ENCODE measurements at places on chromosomes 1 and 21.

DNA sequence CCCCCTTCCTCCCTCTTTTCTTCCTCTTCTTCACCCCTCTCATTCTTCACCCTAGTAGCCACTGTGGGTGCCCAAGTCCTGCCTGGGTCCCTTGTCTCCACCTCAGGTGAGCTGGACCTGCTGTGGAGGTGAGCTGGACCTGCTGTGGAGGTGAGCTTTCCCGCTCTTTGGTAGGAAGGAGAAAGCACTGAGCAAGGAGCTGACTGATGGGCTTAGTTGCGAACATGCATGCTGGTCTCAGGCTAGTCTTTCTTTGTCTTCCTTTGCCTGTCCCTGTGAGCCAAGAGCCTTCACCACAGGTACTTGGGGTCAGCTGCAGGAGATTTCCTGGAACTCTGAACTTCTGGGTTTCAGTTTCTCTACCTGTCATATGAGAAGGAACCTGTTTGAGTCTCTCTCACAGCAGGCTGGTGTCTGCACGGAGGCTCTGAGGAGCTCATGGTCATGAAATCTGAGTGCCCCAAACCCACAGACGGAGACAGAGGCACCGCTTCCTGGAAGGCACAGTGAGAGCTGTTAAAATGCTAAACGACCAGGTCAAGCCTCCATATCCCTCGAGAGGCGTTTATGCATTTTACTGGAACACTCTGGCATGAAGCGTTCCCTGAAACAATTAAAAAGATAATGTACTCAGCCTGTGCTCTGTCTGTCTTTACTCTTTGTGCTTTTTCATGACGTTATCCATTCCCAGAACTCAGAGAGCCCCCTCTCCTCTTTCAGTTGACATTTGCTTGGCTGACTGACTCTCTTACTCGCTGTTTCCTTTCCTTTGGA, 69.5 kb downstream of the RHOU start:
- DNase-seq = no peak

- no peak for DNase-seq
Observed at GRCh38 chr1:206556047-206556749, 48.9 kb downstream of the RASSF5 start.

DNA sequence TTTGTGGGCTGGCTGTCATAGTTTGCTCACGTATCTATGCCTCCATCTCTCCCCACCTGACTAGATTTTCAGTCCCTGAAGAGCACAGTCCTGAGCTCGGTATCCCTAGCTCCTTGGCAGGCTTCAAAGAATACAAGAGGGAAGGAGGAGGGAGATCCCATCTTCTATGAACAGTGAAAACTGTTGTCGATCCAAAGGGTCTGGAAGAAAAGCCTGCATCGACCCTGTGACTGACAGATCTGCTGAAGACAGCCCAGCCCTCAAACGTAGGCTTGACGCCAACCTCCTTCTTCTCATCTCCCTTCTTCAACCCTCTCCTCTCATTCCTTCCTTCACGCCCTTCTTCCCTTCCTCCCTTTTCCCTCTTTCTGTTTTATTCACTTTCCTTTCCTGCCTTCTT, 13.3 kb upstream of the ADORA1 start:
- DNase-seq = no peak

DNA sequence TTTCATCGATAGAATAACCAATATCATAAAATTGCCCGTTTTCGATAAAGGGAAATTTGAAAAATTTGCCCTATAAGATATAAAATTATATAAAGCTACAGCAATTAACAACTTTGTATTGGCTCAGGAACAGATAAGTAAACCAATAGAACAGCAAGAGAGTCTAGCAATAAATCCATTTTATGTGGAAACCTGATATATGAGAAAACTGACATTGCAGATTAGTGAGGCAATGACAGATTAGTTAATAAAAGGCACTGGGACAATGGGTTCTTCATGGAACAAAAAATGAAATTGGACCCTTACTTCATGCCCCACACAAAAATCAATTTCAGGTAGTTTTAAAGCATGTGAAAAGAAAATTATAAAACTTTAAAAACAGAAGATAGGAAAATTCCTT, 169.9 kb upstream of the ST6GALNAC5 start:
- no peak for DNase-seq

DNA sequence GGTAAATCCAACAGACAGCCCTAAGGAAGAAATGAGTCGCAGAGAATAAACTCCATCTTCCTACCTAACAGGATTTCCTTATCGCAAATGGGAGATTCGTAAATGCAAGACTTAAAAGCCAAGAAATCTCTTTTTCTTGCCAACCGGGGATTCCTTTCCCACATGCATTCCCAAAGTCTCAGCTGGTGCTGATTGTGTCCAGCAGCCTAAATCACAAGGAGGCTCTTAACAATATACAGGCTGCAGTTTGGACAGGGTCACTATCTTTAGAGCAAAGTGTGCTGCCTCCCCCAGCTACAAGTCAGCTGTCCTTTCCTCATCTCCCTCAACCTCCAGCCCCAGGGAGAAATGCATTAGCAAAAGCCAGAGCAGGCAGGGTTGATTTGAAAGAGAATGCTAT, 189.8 kb upstream of the PLXNA2 start:
- DNase-seq = no peak

DNA sequence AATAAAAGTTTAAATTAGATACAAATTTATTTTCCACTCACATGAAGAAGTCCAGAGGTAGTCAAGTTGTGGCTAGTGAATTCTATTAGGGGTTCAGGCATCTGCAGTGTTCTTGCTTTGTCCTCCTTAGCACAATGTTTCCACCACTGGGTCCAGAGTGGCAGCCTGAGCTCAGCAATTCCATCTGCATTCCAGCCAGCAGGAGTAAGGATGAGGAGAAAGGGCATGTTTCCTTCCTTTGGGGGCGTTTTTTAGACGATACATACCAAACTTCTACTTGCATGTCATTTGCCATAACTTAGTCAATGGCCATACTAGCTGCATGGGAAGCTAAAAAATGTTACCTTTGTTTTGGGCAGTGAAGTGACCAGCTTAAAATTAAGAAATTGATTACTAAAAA, 98.5 kb upstream of the VANGL1 start:
- no peak for DNase-seq

- DNase-seq = peak; percentile 68
Observed at GRCh38 chr21:34910396-34910795, 138.7 kb downstream of the RUNX1 start.

DNA sequence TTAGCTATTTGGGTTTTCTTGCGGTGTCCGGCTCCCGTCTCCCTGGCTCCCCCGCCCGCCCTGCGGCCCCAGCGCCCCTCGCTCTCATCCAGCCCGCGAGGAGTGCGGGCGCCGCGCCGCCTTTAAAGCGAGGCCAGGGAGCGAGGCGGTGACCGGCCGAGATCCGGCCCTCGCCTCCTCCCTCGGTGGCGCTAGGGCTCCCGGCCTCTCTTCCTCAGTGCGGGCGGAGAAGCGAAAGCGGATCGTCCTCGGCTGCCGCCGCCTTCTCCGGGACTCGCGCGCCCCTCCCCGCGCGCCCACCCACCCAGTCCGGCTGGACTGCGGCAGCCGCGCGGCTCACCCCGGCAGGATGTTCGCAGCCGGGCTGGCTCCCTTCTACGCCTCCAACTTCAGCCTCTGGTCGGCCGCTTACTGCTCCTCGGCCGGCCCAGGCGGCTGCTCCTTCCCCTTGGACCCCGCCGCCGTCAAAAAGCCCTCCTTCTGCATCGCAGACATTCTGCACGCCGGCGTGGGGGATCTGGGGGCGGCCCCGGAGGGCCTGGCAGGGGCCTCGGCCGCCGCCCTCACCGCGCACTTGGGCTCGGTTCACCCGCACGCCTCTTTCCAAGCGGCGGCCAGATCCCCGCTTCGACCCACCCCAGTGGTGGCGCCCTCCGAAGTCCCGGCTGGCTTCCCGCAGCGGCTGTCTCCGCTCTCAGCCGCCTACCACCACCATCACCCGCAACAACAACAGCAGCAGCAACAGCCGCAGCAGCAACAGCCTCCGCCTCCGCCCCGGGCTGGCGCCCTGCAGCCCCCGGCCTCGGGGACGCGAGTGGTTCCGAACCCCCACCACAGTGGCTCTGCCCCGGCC, 492 bp downstream of the HLX start:
- DNase-seq = no peak

DNA sequence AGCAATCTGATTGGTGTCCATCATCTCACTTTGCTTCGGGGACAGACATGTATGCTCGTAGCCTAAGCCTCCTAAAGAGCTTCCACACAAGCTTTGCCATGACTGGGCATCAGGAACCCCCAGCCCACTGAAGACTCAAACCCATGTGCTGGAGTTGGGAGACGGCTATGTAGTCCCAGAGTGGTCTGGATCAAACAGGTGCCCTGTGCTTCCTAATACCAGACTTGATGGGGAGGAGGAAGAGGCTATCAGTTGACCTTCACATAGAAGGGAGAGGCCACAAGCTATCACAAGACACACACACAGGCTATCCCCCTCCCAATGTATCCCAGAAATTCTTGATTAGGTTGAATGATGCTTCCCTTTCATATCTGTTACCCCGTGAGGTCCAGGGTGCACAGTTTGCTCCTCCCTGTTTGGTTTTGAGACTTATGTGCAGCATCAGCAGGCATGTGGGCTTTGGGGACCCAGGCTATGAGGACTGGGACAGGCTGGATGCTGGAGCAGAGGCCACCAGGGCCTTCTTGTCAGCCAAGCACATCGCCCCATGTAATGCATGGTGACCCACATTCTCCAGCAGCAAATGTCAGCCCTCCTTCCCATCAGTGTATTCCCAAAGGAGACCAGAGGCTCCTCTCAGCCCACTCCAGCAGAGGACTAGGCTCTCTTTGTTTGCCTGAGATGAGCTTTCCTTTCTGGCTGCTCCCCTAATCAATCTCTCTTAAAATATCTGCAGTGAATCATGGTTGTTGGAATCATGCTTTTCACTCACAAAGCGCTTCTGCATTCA, 159.8 kb downstream of the GRIK3 start:
- DNase-seq = no peak

DNA sequence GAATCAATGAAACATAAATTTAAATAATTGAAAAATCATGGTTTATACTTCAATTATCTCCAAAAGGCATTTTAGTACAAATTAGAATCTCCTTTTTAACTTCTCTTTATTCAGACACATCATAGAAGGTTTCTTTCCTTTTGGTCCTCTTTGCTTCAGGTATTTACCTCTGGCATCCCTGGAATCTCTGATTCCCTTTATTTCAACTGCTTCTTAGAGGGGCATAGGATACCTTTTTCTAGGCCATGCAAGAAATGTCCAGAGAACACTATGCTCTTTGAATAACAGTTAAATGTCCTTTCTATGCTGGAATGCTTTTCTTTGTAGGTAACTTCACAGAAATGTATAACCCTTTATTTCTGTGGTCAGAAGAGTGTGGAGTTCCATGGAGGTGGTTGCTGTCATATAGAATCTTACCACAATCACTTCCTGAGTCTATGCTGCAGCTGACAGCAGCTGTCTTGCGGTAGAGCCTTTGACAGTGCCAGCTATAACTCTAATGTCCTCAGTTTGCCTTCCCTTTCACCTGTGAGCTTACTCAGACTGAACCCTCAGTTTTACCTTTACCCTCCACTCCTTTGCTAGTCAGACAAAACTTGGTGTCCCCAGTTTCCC, 8.6 kb downstream of the LAMC2 start:
- no peak for DNase-seq

- DNase-seq = no peak
Observed at GRCh38 chr1:41807390-41807789, 111.3 kb downstream of the HIVEP3 start.

GRCh38 chr1:156929596-156930238, 9.3 kb downstream of the LRRC71 start:
- DNase-seq = no peak

DNA sequence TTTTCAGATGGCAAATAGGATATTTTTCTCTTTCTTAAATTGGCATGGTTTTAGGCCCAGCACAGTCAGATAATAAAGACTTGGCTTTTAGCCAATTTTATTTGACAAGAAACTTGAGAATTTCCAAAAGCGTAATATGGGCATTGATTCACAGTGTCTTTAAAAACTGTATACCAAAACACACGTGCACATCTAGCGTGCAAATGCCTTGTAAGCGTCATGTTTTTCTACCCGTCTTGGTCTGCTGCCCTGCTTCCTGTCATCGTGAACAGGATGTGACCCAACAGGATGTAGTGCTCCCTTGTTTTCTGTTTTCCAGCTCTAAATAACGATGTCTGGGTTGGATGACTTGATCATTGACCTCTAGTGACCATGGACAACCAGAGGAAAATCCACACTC, 24.7 kb upstream of the SLC44A3 start:
- no peak for DNase-seq

DNA sequence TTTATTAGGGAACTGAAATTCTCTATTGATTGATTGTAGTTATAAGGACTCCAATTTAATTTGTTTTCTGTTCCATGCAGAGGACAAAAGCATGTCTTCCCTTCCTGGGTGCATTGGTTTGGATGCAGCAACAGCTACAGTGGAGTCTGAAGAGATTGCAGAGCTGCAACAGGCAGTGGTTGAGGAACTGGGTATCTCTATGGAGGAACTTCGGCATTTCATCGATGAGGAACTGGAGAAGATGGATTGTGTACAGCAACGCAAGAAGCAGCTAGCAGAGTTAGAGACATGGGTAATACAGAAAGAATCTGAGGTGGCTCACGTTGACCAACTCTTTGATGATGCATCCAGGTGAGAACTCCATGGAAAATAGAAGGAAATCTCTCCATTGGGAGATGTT, 1.5 kb downstream of the SETDB1 start:
- no peak for DNase-seq

DNA sequence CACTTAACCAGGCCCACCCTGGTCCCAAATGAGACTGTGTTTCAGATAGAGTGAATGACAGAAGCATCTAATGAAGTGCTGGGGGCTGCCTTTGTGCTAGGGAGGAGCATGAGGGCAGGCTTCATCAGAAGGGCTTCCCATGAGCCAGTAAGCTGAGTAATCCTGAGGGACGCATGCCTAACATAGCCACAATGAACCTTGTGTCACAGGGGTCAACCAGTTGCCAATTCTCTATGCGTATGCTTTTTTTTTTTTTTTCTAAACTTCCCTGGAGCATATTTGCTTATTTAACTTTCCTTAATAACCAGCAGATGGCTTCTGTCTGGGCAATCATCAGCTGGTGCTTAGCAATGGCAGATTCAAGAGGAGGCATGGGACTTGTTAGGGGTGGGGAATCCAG, 25.5 kb upstream of the CYP2J2 start:
- no peak for DNase-seq

- no peak for DNase-seq
Observed at GRCh38 chr21:30306884-30307283, 13.2 kb downstream of the KRTAP26-1 start.

DNA sequence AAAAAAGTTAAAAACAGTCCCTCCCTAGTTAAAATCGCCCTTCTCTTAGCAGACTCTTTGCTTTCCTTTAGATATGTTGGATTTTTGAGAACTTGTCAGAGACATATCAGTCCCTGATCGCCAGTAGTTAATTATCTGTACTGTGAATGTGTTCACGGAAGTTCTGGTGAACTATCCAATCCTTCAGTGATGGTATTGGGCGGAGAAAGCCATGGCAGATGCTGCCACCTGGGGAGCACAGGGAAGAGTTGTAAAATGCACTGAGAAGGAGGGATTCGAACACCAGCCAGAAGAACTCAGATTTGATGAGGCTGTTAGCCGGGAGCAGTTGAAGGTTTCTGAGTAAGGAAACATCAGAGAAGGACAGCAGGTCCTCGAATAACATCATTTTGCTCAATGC, 17.5 kb upstream of the KIF14 start:
- no peak for DNase-seq

GRCh38 chr1:210907251-210907805, 226.6 kb downstream of the KCNH1 start:
- no peak for DNase-seq

Measured in globus pallidus (tissue), 1 donor.